ENCODE measurements at places on chromosomes 16 and 17.
A peak's percentile ranks its signal among the peaks of the same experiment; 100 is the strongest.

GRCh38 chr17:14014657-14015056 lies 54.6 kb upstream of the COX10 start:
- no peak for DNase-seq

DNA sequence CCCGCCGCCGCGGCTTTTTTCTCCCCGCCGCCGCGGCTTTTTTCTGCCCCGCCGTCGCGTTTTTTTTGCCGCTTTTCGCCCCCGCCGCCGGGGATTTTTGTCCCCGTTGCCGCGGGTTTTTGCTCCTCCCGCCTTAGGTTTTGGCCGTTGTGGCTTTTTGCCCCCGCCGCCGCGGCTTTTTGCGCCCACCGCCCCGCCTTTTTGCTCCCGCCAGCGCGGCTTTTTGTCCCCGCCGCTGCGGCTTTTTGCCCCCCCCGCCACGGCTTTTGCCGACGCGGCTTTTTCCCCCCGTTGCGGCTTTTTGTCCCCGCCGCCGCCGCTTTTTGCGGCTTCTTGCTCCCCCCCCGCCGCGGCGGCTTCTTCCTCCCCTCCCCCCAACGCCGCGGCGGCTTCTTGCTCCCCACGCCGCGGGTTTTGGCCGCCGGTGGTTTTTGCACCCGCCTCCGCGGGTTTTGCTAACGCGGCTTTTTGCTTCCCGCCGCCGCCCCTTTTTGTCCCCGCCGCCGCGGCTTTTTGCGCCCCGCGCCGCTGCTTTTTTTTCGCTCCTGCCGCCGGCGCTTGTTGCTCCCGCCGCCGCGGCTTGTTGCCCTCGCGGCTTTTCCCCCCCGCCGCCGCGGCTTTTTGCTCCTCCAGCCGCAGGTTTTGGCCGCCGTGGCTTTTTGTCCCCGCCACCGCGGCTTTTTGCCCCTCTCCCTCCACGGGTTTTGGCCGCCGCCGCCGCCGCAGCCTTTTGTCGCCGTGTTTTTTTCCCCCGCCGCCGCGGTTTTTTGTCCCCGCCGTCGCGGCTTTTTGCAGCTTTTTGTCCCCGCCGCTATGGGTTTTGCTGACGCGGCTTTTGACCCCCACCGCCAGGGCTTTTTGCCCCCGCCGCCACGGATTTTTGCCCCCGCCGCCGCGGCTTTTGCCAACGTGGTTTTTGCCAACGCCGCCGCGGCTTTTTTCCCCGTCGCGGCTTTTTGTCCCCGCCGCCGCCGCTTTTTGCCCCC lies 150.3 kb downstream of the KCNJ18 start:
- no peak for DNase-seq

- peak; percentile 72 for DNase-seq
These were observed 10.3 kb upstream of the MSL1 start for GRCh38 chr17:40111221-40112128.

DNA sequence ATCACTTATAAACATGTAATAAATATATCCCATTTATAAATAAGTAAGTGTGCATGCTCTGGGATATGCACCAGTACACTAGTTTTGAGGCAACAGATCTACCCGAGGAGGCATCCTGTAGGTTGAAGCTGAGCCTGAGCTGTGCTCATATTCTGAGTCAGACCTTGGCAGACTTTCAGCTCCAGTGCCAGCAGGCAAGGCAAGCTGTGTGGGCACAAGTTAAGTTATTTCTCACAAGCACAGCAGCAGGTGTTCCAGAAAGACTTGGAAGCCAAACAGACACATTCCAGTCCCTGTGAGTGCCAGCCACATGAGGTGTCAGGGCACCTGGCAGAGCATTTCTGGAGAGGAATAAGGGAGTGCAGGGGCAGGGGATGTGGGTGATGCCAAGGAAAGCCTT lies 1.3 kb upstream of the CLEC19A start:
- DNase-seq = no peak

GRCh38 chr17:70865993-70866804 lies 696.9 kb downstream of the KCNJ2 start:
- no peak for DNase-seq

GRCh38 chr17:67594115-67594880 lies 123.4 kb upstream of the NOL11 start:
- DNase-seq = no peak

- no peak for DNase-seq
These were observed 46.9 kb downstream of the RAI1 start for GRCh38 chr17:17728146-17728545.

DNA sequence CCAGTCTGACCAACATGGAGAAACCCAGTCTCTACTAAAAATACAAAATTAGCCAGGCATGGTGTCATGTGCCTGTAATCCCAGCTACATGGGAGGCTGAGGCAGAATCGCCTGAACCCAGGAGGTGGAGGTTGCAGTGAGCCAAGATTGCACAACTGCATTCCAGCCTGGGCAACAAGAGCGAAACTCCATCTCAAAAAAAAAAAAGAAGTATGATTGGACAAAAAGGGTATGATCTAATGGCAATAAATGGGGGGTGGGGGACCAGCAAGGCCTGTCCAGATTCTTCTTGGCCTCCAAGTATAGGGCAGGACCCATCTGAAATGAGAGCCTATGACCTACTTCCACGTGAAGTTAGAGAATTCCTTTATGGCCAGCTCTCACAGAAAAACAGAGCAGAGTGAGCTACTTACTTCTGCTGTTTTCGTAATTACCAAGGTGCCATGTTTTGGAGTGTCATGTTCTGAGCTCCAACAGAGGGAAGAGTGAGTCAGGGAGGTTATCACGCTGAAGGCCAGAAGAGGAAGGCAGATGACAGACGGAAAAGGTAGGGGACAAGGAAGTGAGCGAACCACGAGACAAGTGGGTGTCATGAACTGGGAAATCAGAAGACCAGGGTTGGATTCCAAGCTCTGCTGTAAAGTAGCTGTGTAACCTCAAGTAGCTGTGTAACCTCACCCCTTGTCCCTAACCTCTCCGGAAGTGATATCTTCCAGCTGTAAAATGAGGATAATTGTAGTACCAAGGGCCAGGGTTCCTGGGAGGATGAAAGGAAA lies 3.6 kb upstream of the ZMYND15 start:
- DNase-seq = peak; percentile 93

- no peak for DNase-seq
These were observed 155.4 kb downstream of the FOXL1 start for GRCh38 chr16:86733546-86734254.

DNA sequence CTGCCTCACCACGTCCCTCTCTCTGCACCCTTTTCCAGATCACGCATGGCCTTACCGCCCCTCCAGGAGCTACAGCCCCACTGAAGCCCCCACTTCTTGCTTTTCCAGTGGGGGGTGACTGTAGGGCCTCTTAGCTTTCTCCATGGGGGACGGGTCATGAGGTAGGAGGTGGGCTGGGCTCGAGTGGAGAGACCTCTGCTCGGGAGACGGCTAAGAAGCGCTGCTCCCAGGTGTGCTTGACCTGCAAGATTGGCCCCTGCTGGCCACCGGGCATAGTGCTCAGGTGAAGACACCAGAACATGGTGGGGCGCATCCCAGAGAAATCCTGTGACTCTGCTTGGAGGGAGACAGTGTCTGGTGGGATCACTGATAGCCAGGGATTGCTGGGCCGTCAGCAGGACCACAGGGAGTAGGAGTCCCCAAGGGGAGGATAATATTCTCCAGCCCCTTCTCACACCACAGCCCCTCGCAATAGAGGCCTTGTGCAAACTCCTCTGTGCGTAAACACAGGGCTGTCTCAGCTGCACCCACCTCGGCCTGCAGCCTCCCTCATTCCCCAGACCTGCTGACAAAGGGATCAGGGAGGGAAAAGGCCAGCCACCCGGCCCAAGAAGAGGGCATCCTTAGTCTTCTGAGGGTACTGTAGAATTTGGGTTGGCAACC lies 8.9 kb upstream of the GALK1 start:
- no peak for DNase-seq

DNA sequence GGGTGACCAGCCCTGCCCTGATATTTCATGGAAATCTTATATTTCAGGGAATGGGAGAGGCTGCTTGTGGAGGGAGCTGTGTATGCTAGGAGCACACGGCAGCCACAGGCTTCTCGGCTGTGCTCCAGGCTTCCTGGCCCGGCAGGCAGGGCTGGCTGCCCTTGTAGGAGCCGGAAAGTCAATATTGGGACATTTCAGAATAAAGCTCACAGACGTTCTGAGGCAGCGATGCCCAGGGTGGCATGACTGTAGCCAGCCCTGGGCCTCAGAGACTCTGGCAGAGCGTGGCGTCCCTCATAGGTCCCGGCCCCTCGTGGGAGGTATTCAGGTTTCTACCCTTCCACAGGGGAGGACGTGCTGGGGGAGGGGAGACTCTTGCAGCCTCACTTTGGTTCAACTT lies 65.7 kb downstream of the BANP start:
- DNase-seq = no peak

DNA sequence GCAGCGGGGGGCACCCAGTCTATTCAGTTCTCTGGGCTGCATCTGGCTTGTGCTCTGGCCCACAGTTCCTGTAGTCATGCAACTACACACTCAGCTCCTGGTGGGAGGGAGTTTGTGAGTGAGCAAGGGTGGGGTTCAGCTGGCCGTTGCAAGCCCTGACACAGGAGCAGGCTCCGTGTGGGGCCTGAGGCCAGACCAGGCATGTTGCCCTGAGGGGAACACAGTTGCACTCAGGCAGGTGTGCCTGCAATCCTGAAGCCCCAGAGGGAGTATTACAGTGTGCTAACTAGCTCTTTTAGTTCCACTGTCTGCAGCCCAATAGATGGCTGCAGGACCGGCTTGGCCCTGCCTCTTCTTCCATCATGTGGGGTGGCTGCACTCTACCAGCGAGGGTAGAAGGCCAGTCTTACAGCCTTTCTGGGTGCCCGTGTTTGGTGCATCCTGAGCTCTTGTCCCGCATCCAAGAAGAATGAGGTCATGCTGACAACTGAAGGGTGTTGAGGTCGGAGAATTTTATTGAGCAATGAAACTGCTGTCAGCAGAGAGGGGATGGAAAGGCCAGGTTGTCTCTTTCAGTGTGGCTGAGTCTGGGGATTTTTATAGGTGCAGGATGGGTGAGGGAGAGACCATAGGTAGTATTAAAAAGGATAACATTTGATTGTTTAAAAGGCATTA lies 49.9 kb upstream of the ELAC2 start:
- DNase-seq = no peak

GRCh38 chr17:351875-352420 lies 659 bp downstream of the RPH3AL start:
- no peak for DNase-seq

GRCh38 chr16:64150193-64150592 lies 971.7 kb downstream of the CDH11 start:
- no peak for DNase-seq

- DNase-seq = no peak
These were observed 2.1 kb upstream of the C1QL1 start for GRCh38 chr17:44970136-44970741.

DNA sequence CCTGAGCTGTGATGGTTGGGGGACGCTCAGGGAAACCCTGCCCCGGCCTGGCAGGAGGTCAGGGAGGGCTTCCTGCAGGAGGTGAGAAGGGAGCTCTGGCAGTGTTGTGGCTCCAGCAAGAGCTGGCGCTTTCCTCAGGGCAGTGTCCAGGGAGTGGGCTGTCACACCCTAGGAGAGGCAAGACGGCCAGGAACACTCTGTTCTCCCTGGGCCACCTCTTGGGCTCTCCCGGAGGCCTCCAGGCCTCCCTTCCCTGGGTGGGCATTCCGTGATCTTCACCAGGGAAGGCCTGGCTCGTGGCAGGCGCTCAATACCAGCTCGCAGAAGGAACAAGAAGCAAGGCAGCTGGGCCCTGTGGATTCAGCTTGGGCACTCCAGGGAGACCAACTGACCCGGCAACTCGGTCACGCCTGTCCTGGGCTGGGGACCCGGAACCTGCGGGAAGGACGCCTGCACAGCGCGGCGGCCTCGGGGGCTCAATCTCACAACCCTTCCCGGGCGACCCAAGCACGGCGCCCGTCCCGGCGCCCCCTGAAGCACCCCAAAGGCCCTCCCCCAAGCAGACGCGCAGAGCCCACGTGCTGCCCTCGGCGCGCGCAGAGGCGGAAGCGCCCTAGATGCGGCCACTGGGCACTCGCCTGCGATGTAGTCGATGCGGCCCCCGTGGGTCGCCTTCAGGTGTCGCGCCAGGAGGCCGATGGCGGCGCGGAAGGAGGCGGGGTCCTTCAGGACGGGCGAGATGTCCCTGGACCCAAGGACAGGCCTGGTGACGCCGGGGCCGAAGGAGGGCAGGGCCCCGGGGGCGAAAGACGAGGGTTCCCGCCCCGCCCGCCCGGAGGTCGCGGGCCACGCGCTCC lies 588 bp downstream of the APRT start:
- DNase-seq = peak; percentile 23

- DNase-seq = no peak
These were observed 35.3 kb upstream of the HELZ start for GRCh38 chr17:67280279-67280678.

- DNase-seq = no peak
These were observed 5.8 kb downstream of the PRSS8 start for GRCh38 chr16:31129568-31130335.

GRCh38 chr16:48905632-48906505 lies 295.9 kb upstream of the N4BP1 start:
- no peak for DNase-seq

- no peak for DNase-seq
These were observed 47.2 kb upstream of the CLEC18A start for GRCh38 chr16:69903865-69904415.

GRCh38 chr16:65716737-65717700 lies 595.2 kb upstream of the CDH11 start:
- no peak for DNase-seq

DNA sequence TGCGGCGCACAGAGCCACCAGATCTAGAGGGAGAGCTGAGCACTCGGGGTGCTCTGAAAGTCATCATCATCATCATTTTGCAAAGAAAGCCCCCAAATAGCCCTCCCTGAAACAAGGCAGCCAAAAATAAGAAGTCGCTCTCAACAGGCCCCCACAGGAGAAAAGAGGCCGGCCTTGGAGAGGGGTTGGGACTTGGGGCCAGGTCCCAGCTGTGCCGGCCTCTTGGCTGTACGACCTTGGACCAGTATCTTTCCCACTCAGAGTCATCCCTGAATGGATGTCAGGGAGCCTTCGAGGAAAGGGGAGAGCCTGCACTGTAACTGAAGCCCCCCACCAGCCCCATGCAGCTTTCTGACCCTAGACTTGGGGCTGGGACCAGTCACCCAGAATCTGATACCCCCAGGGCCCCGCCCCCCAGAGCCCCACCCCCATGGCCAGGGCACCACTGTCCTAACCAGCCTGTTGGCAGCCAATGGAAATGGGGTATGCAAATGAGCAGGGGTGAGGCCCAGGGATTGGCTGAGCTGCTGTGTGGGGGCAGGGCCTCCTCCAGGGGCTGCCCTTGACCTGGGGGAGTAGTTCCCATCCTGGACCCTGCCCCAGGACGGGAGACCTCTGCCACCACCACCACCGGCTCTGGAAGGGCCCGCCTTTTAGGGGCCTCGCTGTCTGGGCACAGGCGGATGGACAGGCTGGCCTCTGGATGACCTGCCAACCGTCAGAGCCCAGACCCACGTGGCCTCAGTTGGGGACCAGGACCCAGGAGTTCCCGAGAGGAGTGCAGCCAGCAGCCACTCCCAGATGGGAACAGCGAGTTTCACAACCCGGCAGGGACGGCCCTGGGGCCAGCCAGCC lies 15.4 kb downstream of the ZFPM1 start:
- DNase-seq = no peak

DNA sequence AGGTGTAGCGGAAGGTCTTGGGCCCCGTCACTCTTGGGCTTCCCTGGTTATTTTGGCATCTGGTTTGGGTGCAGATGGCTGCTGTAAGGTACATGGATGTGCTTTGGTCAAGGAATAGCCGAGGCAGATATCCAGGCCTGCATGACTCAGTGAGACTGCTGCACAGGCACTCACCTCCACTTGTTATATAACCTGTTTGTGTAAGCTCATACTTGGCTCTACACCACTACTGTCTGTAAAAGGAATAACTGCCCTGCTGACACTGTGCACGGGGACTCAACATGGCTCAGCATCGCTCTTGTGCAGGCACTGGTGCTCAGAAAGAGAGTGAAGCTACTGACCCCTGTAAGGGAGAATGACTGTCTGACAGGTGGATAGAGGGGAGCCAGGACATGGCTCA lies 42.3 kb upstream of the ARL4D start:
- DNase-seq = no peak
